ENCODE measurements at places on chromosomes 1 and 21.

DNA sequence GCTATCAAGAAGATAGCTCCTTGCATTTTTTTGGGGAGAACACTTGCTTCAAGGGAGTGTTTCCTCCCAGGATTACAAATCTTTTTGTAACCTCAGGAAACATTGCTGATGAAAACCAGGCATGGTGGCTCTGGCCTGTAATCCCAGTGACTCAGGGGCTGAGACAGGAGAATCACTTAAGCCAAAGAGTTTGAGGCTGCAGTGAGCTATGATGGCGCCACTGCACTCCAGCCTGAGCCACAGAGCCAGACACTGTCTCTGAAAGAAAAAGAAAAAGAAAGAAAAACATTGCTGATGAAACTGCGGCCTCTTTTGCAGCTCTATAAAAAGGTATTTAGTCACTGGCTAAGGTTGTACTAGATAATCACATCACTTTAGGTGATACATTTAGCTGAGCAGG lies 7.3 kb downstream of the RNU1-2 start:
- H3K4me1 ChIP-seq = peaks cover 13% of the 10 kb centered on the region
- H3K4me3 ChIP-seq = no peak overlapping the region
- H3K27me3 ChIP-seq = no peaks in the 10 kb centered on the region
- peak overlapping the region; percentile 99 for H3K27ac ChIP-seq

GRCh38 chr1:153490272-153491051 lies 30.0 kb upstream of the S100A7 start:
- H3K4me3 ChIP-seq = no peak overlapping the region
- no peaks in the 10 kb centered on the region for H3K4me1 ChIP-seq
- H3K27me3 ChIP-seq = peaks cover 31% of the 10 kb centered on the region

- peak overlapping the region; percentile 15 for H3K27ac ChIP-seq
- H3K36me3 ChIP-seq = peaks cover 42% of the 10 kb centered on the region
- no peak overlapping the region for H3K4me3 ChIP-seq
- DNase-seq = no peak
- peaks cover 23% of the 10 kb centered on the region for H3K4me1 ChIP-seq
- H3K27me3 ChIP-seq = no peaks in the 10 kb centered on the region
These were observed 5.4 kb downstream of the HMGN2 start for GRCh38 chr1:26477446-26478152.

DNA sequence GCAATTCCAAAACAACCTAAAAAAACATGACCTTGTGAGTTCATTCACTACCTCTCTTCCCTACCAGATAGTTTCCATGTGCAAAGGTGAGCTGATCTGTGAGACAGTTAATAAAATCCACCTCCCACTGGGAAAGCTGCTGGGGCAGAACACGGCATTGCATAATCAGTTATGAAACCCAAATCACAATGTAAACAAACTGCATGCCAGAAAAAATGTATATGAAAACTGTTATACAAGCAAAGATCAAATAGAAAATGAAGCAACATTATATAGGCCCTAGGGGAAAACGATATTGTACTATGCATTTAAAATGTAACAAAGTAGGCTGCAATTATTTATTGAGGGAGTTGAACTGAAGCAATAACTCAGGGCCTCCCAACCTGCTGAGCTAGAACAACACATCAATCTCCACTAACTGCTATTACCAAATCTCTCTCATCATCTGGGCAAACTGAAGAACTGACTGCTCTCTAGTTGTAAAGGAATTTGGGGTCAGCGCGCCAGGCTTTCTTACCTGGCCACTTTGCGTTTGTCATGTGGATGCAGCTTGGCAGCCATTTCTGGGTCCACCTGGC lies 31.0 kb downstream of the TRIT1 start:
- H3K36me3 ChIP-seq = peaks cover 92% of the 10 kb centered on the region
- no peaks in the 10 kb centered on the region for H3K27me3 ChIP-seq
- H3K4me1 ChIP-seq = peaks cover 5% of the 10 kb centered on the region
- no peak for DNase-seq

DNA sequence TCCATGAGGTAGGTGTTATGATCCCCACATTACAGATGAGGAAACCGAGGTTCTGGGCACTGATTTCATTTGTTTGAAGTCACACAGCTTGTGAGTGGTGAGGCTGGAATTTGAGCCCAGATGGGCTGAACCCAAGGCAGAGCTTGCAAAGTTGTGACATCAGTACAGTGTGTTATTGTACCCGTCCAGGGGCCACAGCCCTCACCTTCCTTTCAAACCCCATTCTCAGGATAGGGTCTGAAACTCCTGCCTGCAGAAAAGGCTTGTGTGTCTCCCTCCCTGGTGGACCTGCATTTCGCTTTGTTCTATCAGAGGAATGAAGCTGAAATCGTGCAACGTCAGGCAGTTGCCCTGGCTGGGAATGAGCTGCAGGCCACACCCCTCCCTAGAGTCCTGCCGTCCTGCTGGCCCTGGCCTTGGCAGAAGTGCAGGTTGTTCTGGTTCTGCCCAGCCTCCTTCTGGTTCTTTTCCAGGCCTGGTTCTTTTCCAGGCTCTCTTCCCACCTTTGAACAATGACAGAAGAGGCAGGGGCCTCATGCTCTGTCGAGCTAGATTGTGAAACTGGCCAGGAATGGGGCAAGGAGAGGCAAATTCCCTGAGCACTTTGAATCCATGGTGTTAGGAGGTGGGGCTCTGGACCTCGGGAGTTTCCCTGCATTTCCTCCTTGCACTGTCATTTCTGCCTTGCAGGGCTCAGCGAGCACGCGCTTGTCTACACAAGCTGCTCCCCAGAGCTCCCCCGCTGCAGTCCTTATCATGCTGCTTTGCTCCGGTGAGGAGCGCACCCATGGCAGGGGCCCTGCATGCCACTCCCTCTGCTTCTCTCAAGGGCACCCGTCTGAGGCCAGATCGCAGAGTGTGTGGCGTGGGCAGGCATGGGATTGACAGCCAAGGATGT lies 8.2 kb upstream of the MYOM3 start:
- H3K36me3 ChIP-seq = no peaks in the 10 kb centered on the region
- no peaks in the 10 kb centered on the region for H3K4me1 ChIP-seq

DNA sequence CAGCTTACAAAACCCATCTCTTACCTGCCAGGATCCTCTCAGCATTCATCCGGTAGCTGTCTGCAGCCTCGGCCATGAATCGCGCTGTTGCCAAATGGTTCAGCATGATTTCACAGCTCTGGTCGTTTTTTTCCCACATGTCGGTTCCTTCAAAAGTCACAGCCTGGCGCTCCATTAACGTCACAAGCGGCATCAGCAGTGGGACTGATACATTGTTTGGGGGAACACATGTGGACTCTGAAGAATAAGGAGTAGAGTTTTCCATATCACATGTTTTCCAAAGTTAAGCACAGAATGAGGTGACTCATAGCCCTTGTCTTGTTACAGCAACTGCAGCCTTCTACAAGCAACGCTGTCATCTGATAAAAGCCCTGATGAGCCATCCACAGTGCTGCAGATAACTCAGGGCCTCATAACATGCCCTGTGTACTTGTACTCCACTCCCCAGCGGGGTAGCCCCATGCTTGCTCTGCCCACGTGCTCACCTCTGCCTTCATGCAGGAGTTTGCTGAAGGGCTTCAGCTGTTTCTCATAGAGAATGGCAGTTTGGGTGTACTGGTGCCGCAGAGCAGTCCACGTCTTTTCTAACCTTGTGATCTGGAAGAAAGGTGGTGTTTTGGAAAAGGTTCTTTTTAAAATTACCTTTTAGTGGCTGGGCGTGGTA lies 114.2 kb downstream of the BCAR3 start:
- DNase-seq = peak; percentile 95
- H3K27ac ChIP-seq = peak overlapping the region; percentile 81
- peak overlapping the region; percentile 25 for H3K4me3 ChIP-seq

GRCh38 chr1:1624443-1625403 lies 7.2 kb upstream of the MMP23B start:
- no peak overlapping the region for H3K27ac ChIP-seq
- H3K4me3 ChIP-seq = no peak overlapping the region
- no peaks in the 10 kb centered on the region for H3K4me1 ChIP-seq
- no peaks in the 10 kb centered on the region for H3K36me3 ChIP-seq
- H3K27me3 ChIP-seq = no peaks in the 10 kb centered on the region

- no peaks in the 10 kb centered on the region for H3K27me3 ChIP-seq
- H3K4me1 ChIP-seq = peaks cover 15% of the 10 kb centered on the region
- DNase-seq = peak; percentile 32
- H3K27ac ChIP-seq = peak overlapping the region; percentile 80
These were observed 924 bp upstream of the DDOST start for GRCh38 chr1:20662110-20662475.

DNA sequence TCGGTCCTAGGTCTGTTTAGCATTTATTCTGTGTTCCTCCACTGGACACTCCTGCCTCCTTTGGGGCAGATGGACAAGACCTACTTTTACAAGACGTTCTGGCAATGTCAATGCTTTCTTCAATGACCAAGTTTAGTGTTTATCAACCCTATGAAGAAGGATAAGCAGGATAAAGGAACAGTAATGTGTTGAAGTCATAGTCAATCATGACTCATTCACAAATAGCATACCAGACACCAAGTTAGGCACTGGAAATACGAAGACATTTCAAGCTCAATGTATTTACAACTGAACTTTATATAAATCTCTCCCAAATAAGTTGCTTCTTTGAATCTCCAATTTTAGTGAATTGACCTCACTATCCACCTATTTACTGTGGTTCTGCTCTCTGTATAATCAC lies 4.8 kb upstream of the SLC35D1 start:
- no peaks in the 10 kb centered on the region for H3K27me3 ChIP-seq
- no peaks in the 10 kb centered on the region for H3K36me3 ChIP-seq
- DNase-seq = no peak
- H3K4me1 ChIP-seq = peaks cover 7% of the 10 kb centered on the region

DNA sequence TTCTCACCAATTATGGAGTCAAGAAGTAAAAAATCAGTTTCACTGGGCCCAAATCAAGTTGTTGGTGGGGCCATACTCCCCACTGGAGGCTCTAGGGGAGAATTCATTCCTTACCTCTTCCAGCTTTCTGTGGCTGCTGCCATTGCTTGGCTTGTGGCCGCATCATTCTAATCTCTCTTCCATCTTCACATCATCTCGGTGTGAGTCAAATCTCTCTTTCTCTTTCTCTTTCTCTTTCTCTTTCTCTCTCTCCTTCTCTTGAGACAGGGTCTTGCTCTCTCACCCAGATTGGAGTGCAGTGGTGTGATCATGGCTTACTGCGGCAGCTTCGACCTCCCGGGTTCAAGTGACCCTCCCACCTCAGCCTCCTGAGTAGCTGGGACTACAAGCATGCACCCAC lies 28.1 kb downstream of the FAM89A start:
- H3K27ac ChIP-seq = no peak overlapping the region
- no peaks in the 10 kb centered on the region for H3K36me3 ChIP-seq
- H3K27me3 ChIP-seq = no peaks in the 10 kb centered on the region

DNA sequence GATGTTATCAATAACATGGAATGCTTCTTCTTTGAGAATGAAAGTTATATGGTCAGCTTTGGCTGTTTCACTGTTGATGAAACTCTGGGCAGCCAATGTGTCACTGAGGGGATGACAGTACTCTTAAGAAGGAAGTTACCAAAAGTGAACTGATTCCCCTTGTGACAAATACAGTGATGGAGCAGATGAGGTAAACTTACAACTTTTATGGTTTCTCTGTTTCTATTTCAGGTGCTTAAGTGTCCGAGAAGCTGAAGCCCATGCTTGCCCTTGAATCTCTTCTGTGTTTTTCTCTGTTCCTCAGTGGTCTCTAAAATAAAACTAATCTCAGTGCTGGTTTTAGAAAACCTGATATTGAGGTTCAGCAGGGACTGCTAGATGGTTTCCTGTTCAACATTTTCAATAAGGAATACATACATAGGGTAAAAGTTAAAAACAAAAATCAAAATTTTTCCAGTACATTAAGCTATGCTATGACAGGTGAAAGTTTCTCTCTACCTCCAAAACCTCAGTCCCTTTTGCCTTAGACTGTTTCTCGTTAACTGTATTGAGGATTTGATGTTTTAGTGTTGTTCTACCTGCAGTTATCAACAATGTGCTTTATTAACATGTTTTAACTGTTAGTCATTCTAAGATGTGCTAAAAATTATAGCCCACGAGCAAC lies 454.4 kb upstream of the ADGRL4 start:
- no peaks in the 10 kb centered on the region for H3K36me3 ChIP-seq

DNA sequence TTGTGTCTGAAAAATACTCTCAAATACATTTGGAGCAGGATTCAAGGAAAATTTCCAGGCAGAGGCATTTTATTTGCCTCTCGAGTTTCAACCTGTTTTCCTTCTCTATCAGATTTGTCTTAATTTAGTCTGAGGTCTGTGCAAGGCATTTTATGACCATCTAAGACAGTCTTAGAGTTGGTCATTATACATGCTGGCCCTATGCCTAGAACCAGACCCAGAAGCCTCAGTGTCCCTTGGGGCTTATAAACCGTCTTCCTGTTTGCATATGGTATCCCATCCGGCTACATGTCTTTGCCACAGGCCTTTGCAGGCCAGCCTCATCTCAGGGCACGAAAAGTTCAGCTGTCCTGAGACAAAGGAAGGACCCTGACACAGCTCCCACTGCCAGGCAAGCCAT lies 346.1 kb downstream of the SIPA1L2 start:
- no peaks in the 10 kb centered on the region for H3K27me3 ChIP-seq
- no peak overlapping the region for H3K4me3 ChIP-seq
- no peak for DNase-seq
- H3K27ac ChIP-seq = no peak overlapping the region
- no peaks in the 10 kb centered on the region for H3K4me1 ChIP-seq

GRCh38 chr1:206583707-206584648 lies 28.3 kb downstream of the EIF2D start:
- peaks cover 9% of the 10 kb centered on the region for H3K4me1 ChIP-seq
- no peak overlapping the region for H3K27ac ChIP-seq
- H3K4me3 ChIP-seq = no peak overlapping the region
- H3K36me3 ChIP-seq = peaks cover 71% of the 10 kb centered on the region
- no peaks in the 10 kb centered on the region for H3K27me3 ChIP-seq

All from K562 (cell line).